ENCODE measurements at places on chromosomes 11 and 22.
A peak's percentile ranks its signal among the peaks of the same experiment; 100 is the strongest.

- no peak for DNase-seq
Observed at GRCh38 chr22:41524251-41524661, 20.0 kb downstream of the POLR3H start.

DNA sequence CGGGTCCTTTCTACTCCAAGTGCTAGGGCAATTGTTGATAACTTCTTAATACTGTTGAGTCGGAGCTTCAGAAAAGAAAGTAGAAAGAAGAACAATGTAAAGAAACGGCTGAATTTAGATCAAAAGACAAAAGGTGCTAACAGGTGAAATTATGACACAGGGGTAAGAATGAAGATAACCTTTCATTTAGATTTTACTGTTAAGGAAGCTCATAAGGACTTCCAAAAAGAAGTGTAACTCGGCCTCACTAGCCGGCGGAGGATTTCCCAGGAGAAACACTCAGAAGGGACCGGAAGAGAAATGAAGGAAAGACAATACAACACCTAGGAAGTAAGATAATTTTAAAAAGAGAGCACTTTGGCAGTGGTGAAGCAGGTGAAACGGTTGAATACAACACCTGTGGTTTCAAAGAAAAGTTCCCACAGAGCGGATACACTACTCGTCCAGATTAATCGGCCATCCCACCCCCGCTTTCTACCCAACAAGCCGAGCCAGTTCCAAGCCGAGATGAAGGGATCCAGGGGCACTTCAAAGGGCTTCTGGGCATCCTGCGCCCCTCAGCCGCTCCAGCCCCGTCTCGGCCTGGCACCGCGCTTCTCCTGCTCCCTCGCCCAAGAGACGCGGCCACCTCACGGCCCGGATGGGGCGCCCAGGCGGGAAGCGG is 737 bp downstream of the PPP2R1B start:
- DNase-seq = peak; percentile 17

- DNase-seq = no peak
Observed at GRCh38 chr22:33569559-33569958, 350.7 kb downstream of the LARGE1 start.

GRCh38 chr11:65574109-65574810 is 1.6 kb upstream of the EHBP1L1 start:
- DNase-seq = peak; percentile 96

GRCh38 chr11:95256321-95256779 is 25.3 kb upstream of the SESN3 start:
- DNase-seq = no peak

GRCh38 chr11:61779666-61780525 is 12.5 kb downstream of the TMEM258 start:
- DNase-seq = no peak

DNA sequence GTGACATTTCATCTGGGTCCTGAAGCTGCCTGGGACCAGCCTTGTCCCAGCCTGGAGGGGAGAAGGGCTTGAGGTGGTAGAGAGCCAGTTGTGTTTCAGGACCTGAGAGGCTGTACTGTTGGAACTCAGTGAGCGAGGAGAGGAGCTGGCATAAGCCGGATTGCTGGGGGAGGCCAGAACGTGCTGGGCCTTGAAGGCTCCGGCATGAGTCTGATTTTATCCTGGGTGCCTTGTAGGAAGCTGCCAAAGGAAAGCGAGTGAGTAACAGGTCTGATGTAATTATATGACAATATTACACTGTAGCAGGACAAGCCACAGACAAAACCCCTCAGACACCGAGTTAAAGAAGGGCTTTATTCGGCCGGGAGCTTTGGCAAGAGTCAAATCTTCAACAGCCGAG is 17.2 kb downstream of the AP2A2 start:
- no peak for DNase-seq

Measured in HT1080 (cell line).